ENCODE measurements at places on chromosomes 7 and 10.

GRCh38 chr7:157973971-157974677 is 613.5 kb downstream of the PTPRN2 start:
- DNase-seq = no peak

DNA sequence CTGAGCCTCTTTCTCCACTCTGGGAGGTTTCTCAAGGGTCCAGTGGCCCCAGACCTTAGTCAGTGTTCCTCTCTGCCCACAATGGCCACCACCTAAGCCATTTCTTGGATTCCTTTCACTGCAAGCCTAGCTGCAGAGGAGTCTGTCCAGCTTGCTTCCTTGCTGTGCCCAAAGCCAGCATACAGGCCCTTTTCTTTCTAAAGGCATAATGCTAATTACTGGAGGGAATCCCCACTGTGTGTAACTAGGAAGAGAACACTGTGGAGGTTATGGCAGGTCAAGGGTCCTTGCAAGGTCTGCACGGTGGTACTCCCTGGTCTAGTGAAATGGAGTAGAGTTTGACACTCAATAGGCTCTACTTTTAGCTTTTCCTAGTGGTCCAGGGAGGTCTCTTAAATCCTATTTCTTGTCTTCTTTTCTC is 70.4 kb upstream of the CC2D2B start:
- no peak for DNase-seq

DNA sequence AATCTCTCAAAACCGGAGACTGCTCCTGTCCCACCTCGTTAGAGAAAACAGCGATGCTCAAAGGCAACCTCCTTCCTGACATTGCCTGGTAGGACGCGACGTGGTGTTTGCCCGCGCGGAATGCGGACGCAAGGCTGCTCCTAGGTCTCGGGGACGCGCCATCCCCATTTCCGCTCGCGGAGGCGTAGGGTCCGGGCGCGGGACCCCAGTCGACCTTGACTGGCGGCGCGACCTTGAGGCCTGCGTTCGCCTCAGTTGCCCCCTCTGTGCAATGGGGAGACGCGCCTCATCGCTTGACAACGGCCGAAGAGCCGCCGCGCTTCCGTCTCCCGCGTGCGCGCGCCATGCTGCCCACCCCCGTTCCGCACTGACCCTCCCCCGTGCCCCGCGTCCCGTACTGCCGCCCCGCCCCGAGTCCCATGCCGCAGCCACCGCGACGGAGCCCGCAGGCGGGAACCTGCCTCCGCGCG is 412 bp upstream of the PPIA start:
- no peak for DNase-seq

DNA sequence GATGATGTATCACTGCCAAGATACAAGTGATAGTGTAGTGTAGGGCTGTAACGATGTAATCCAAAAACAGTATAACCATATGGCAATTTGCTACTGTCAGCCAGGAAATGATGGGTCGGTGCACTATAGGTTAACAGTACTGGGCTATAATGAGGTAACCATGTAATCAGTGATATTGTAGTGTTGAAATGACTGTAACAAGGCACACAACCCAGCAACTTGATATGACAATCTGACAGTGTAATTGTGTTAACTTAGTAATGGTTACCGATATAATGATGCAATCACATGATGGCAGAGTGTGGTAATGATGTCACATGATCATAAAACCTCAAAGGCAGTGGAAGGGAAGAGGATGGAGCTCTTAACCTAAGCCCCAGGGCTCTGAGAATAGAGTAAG is 73.8 kb upstream of the SLF2 start:
- no peak for DNase-seq

DNA sequence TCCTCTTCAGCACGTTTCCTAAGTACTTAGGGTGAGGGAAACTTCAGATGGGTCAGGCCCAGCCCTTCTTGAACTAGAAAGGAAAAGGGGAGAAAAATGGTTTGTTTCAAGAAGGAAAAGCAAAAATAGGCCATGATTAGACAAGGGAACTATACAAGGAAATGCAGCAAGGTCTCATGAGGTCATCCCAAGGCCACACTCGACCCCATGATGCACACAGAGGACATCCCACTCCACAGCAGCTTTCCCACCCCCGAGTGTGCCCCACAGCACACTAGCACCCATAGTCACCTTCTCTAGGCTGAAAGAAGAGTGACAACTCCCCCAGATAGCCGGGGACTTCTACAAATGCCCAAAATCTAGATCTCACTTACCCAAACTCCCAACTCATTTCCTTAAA is 173.4 kb downstream of the FAM107B start:
- no peak for DNase-seq

DNA sequence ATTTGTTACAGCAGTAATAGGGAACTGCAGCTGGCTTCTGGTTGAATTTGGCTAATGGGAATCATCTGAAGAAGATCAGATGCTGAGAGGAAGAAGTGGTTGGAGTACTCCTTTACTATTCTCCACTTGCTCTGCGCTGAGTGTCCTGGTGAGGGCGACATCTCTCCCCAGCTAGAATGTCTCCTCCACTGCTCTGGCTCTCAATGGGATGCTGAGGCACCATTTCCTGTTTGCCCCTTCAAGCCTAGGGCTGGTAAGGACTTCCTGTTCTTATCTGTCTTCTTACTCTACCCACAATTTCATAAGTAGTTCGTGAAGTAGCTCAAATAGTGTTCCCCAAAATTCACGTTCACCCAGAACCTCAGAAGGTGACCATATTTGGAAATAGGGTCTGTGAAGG is 43.2 kb upstream of the TES start:
- no peak for DNase-seq

DNA sequence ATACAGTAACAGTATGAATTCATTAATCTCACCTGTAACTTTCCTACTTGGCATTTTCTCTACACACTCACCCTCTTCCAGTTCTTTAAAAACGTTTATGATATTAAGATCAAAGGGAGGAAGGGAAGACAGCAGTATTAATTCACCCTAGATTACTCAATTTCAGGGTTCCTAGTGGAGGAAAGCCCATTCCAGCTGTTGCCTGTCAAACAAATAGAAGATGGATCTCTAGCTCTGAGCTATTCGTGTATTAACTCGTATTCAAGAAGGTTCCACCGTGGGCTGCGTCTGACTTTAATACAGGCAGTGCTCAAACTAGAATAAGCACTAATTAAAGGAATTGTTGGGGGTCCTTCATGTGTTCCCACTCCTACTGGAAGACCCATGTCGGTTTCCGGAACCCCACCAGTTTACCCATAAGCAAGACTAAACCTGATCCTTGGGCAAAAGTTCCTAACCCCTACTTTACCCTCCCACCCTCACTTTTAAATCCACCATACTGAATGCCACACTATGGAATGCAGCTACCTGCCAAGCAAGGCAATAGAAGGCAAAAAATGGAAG is 2.1 kb downstream of the NANOS1 start:
- DNase-seq = no peak

- no peak for DNase-seq
Observed at GRCh38 chr10:132163278-132163765, 23.4 kb upstream of the DPYSL4 start.

DNA sequence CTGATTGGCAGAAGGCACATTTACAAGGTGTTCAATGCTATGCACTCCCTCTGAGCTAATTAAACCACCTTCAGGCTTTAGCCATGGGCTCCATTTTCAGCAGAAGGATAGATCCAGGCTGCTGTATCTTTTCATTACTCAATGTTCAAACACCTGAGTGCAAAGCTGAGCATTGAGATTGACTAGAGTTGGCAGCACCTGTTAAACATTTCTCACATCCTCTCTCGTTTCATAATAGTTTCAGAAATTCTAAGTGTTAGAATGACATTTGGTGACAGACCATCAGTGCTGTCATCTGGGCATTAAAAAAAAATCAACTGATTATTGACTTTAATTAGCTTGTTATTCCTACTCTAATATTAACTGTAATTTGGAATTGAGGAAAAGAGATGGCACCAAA is 187.1 kb upstream of the SEMA3E start:
- DNase-seq = no peak

GRCh38 chr10:60666221-60666620 is 112.1 kb upstream of the CDK1 start:
- DNase-seq = no peak

GRCh38 chr10:13759168-13759567 is 172.4 kb downstream of the PRPF18 start:
- no peak for DNase-seq

DNA sequence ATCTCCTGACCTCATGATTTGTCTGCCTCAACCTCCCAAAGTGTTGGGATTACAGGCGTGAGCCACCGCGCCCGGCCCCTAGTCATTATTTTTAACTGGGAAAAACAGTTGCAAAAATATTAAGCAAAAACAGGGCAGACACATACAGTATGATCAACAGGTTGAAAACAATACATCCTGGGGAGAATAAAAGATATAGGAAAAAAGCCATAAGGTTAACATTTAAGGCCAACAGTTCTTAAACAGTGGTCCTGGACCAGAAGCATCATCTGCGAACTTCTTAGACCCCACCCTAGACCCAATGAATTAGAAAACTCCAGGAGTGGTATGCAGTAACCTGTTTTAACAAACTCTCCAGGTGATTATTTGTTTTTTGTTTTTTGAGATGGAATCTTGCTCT is 6.5 kb downstream of the UBE2H start:
- DNase-seq = no peak

DNA sequence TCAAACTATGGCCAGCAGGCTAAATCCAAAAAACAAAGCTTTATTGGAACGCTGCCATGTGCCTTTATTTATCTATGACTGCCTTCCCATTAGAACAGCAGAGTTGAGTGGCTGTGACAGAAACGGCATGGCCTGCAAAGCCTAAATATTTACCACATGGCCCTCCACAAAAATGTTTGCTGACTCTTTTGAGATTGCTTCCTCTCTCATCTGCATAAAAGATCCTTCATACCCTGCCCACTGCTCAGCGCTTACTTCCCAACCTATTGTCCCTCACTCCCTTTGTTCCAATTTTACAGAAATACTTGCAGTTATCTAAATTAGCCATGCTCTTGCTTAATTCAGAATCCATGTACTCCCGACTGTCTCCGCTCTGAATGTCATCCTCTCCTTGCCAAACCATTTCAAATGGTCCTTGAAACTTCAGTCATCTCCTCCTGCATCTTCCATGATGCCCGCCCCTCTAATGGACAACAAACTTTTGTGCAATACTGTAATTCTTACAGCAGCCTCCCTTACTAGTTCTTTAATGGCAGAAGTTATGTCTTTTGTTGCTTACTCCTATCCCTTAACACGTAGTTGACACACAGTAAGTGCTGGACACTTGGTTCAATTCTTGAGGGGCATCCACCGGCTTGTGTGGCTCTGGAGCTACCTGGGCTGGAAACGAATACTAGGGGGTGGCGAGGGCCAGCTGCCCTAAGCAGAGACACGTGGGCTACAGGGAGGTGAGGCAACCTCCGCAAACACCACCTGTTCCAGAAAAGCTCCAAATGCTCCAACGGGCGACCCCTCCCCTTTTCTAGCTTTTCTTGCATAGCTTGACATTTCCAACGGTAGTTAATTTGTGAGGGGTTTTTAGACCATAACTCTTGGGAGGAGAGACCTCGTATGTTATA is 832 bp downstream of the XRCC2 start:
- DNase-seq = no peak

DNA sequence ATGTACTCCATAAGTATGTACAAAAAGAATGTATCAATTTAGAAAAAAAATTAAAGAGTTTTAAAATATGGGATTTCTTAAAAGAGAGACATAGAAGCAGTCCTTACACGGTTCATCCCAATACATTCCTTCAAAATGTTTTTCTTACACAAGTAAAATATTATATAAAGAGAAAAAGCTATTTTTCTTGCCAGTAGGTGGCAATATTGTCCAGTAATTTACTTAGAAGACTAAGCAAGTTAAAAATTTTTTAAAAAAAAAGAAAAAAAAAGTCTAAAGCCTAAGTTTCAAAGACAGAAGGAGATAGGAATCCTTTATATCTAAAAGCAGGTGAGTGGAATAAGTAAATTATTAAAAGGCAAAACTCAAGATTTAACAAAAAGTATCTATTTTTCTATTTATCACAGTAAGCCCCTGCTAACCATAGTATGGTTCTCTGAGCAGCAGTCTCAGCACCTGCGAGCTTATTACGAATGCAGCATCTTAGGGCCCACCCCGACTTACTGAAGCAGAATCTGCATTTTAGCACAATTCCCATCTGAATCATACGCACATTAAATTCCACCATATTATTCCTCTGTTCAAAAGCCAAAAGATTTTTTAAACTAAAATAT is 240.6 kb downstream of the DGKI start:
- no peak for DNase-seq

DNA sequence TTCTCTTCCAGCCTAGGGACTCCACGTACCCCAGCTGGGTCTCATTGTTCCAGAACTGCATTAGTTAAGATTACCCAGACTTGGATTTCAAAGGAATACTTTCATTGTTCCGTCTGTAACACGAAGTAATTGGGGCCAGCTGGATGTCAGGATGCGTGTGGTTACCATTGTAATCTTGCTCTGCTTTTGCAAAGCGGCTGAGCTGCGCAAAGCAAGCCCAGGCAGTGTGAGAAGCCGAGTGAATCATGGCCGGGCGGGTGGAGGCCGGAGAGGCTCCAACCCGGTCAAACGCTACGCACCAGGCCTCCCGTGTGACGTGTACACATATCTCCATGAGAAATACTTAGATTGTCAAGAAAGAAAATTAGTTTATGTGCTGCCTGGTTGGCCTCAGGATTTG is 21.0 kb downstream of the LRRC17 start:
- DNase-seq = no peak

DNA sequence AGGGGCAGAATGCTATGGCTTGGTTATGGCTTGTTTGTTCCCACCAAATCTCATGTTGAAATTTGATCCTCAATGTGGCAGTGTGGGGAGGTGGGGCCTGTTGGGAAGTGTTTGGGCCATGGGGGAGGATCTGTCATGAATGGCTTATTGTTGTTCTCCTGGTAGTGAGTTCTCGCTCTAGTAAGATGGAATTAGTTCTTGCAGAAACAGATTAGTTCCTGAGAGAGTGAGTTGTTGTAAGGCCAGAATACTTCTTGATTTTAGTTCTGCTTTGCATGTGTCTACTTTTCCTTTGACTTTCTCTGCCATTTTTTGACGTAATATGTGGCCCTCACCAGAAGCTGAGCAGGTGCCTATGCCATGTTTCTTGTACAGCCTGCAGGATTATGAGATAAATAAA is 188.2 kb downstream of the KIF20B start:
- DNase-seq = no peak

DNA sequence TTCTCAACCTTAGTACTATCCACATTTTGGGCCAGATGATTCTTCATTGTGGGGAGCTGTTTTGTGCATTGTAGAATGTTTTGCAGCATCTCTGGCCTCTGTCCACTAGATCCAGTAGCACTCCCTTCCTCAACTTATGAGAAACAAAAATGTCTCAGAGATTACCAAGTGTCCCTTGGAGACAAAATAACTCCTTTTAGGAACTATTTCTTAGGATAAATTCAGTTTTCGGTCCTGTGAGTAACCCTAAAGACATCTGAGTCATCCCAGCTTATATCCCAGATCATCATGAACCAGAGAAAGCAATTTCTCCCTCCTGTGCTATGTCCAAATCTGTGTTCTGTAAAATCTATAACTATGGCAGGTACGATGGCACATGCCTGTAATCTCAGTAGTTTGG is 266.6 kb upstream of the PHYHIPL start:
- DNase-seq = no peak
